ENCODE measurements at places on chromosomes 6 and 20. TPM values are rescaled to one million over a fixed set of nuclear protein-coding genes. Genes with fewer than 3 reads are reported as not detected.

Gene SPTLC3
- total RNA-seq, result 2.8 TPM

Gene TCP11
- total RNA-seq, result not detected

Gene SLC35D3
- not detected for total RNA-seq

Gene RNF182
- 0.28 TPM for total RNA-seq

Gene CST1
- total RNA-seq, result not detected

Gene DZANK1
- total RNA-seq, result 0.85 TPM
